ENCODE measurements at places on chromosomes 4 and X.

- no peak for DNase-seq
Measured at GRCh38 chr4:89653012-89653411, 183.9 kb downstream of the SNCA start.

DNA sequence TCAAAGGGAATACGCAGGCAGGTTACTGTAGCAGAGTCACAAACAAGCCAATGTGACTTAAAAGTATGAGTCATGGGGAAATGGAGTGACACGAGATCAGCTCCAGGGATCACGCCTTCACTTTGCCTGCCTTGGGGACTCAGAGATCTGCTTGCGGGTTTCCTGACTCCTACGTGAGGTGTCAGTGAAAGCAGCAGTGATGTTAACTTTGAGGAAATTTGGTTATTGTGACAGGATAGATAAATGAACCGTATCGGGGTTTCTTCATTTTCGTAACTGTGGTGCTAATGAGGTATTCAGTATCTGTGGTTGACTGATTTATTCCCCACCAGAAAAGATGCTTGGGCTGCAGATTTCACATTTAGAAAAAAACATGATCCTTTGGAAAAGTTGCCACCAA, 383.3 kb upstream of the ZFP42 start:
- no peak for DNase-seq

DNA sequence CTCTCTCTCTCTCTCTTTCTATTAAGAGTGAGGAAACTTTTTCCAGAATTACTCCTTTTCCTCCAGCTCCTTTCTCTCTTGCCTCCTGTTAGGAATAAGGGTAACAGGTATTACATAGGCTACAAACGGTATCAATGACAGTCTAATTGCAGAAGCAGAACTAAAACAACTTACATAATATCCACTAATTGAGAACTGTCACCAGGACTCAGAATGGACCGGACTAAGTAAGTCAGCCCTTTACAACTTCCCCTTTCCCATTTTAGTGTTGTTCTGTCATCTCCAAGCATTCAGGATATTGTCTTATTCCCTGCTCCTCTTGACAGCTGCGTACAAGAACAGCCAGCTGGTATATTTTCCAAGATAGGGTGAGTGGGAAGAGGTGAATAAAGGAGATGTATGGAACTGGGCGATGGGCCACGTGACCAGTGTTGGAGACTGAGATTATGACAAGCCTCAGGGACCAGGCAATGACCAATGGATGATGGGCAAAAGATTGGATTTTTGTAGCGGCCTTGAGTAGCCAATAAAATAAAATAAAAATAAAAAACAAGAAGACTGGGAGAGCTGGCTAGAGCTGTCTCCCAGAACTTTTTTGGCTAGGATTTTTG, 2.3 kb upstream of the FNIP2 start:
- no peak for DNase-seq

DNA sequence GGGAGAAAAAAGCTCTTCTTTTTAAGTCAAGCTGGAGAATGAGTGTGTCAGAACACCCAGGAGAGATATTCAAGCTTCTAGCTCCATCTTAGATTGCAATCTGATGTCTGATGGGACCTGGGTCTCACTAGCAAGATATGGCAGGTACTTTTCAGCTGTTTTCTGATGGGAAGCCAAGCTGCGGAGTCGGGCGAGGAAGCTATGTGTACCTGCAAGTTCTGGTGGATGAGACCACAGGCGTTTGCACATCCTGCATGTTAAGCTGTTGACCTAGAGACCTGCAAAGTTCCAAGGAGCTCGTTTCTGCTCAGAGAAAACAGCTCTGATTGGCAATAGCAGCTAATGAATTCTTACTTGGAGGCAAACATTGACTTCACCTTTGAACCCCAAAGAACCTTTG, 167.3 kb upstream of the GATB start:
- no peak for DNase-seq

Measured in sciatic nerve (tissue), 2 donors.